K562 (cell line): ENCODE measurements at places on chromosomes 3 and 15.
A peak's percentile ranks its signal among the peaks of the same experiment; 100 is the strongest.

GRCh38 chr15:58549785-58550074 is 117.9 kb downstream of the LIPC start:
- DNase-seq: no peak

- no peak for DNase-seq
Measured at GRCh38 chr3:123951522-123952447, 9.2 kb downstream of the CCDC14 start.

GRCh38 chr15:57816599-57816998 is 110.1 kb downstream of the POLR2M start:
- DNase-seq: no peak

GRCh38 chr3:44175070-44175469 is 66.6 kb upstream of the TOPAZ1 start:
- DNase-seq: no peak

DNA sequence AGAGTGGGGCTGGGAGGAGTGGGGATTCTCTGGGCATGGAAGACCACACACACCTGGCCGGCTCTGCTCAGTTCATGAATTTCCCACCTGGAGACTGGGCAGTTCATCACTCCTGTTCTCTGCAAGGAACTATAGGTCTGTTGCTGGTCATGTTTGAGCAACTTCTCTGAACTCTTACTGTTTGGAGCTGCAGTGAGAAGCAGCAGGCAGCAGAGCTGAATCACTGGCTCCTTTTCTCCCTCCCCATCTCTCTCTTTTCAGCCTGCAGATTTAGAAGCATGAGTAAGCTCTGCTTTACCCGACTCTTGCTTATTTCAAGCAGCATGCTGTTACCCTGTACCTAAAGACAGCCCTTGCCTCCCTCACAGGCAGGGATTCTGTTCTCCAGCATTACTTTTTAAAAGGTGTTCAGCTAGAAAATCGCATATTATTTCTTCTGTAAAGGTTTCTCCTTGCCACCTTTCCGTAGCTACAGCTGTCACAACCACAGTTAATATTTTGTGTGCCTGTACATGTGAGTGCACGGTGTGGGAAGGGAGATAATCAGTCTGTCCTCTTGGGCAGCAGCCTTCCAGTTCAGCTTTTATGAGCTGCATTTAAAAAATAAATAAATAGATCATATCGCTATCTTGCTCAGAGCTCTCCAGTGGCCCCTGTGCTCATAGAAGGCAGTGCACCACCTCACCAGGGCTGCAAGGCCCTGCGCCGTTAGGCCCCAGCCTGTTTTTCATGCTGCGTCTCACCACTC is 131.6 kb downstream of the CHCHD6 start:
- peak; percentile 32 for DNase-seq

DNA sequence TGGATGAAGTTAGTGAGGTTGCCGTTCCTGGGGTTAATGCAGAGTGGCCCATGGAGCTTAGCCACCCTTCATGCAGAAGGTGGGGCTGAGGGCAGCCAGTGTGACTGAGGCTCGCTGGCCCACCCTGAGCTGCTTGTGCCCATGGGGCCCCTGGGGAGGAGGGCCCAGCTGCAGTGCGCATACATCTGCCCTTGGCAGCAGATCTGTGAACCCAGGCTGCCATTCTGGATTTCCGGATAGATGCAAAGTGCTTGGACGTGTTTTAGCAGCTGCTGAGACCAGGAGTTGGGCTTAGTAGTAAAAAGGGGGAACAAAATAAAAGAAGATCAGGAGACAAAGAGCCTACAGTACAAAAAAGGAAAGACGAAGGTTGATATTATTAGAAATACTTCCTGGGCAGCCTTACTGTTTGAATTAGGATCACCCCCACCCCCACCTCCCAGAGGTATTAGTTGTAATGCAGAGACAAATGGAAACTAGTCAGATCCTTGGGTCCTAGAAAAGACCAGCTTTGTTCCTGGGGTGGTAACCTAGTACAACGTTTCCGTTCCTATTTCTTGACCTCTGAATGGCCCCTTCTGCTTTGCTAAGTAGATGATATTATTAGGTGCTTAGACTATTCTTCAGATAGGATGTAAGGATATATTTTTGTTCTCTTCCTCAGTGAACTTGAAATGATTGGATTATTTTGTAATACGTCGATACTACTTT is 70.2 kb downstream of the IGF1R start:
- no peak for DNase-seq

- no peak for DNase-seq
Measured at GRCh38 chr3:50297384-50297775, 1.8 kb downstream of the HYAL3 start.

DNA sequence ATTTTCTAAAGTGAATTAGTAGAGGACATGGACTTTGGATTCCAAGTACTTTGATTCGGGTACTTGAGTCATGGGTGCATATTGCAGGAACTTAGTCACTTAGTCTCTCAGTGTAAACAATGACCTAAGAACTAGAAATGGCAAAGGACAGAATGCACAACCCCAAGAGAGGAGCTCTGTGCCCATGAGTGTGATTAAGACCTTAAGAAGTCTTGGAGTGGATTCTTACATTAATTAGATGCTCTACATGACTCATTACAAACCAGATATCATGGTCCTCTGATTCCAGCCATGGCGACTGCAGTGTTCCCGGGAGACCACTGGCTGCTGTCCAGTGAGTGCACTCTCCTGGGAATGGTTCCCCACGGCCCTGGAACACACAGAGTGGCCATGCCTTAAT is 251.5 kb downstream of the GABRG3 start:
- no peak for DNase-seq

DNA sequence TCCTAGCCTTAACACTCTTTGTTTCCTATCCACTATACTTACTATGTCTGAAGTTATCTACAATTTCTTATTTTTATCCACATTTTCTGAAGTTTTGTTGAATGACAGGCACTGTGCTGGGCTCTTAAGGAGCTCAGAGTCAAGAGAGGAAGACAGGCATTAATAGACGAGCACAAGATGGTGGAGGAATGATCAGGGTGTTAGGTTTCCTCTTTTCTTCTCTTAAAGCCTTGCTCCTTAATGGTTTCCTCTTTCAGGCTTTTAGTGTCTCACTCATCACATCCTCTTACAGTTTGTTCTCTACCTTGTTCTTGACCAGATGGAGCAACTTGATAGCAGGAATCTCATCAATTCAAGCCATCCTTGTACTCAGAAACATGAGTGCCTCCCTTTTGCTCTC is 52.9 kb upstream of the BCL6 start:
- no peak for DNase-seq

DNA sequence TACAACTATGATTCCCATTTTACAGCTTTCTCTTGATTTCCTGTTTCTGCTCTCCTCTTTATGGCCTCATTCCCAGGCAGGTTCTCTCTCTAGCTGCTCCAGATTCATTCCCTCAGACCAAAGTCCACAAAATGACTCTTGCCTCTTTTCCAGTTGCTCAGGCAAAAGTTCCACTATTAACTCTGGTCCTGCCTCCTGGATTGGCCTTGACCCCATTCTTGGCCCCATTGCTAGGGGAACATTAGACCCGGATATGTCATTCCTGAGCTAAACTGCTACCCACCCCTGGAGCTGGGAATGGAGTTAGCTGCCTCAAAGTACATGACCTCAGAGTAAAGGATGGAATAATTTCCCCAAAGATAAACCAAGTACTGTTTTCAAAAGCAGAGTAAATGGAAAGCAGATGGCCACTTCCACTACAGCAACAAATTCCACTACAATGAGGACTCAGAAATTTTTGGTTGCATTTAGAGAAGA is 73.0 kb upstream of the GAP43 start:
- no peak for DNase-seq

GRCh38 chr3:137772214-137772955 is 8.3 kb downstream of the SOX14 start:
- no peak for DNase-seq

GRCh38 chr3:140505213-140505612 is 172.7 kb upstream of the TRIM42 start:
- DNase-seq: no peak

- no peak for DNase-seq
Measured at GRCh38 chr3:55000546-55000945, 72.7 kb upstream of the LRTM1 start.

- no peak for DNase-seq
Measured at GRCh38 chr3:97871801-97872524, 50.2 kb downstream of the CRYBG3 start.

- DNase-seq: no peak
Measured at GRCh38 chr3:73556520-73557372, 68.0 kb downstream of the PDZRN3 start.

DNA sequence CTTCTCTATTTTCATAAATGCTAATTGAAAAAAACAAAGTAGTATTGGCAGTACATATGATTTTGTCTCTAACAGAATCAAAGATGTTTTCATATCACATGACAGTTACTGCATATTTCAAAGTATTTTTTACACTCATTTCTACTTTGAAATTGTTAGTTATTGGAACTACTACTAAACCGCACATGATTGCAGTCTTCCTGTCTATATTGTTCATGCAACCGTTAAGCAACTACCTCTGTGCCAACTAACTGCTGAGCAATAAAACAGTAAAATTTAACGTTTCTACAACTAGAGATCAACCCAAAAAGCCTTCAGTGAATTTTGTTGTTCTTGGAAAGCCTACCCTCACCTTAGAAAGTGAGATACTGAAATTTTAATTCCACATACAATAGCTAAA is 64.2 kb downstream of the DMXL2 start:
- DNase-seq: no peak

DNA sequence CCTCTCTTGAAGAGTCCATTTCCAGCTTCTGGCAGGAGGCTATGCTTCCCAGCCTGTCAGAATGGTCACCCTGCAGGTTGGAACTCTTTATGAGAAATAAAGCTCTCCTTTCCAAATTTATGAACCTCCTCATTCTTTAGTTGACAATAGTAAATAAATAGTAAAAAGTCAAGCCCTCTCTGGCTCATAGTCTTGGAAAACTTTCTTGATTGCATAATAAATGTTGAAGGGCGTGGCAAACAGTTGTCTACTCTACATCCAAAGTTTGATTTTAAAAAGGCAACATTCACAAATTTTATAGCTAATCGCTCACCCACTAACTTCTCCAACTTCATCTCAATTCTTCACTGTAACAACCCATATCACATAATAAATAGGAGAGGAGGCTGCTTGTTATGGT is 58.8 kb downstream of the MCF2L2 start:
- no peak for DNase-seq

GRCh38 chr15:62257996-62258521 is 93.0 kb upstream of the C2CD4B start:
- DNase-seq: no peak

GRCh38 chr3:27639271-27639670 is 82.9 kb downstream of the EOMES start:
- DNase-seq: no peak

- peak; percentile 20 for DNase-seq
Measured at GRCh38 chr15:45454814-45455213, 67.7 kb downstream of the SLC30A4 start.

DNA sequence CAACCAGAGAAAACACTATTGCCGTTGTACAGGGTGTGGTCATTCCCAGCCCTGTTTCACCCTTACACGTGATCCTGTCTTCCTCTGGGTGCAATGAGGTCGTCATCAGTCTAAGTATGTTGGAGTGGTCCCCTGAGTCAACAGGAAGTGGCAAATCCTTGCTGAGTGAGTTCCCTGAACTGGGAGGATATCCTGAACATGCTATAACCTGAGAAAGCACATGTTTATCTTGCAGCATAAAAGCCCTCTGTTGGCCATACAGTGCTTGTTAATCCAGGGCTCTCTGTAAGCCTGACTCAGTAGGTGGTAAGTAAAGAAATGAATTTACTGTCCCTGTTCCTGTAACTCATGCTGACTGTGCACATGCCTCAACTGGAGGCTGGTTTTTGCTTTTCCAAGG is 477.8 kb upstream of the RGMA start:
- no peak for DNase-seq

DNA sequence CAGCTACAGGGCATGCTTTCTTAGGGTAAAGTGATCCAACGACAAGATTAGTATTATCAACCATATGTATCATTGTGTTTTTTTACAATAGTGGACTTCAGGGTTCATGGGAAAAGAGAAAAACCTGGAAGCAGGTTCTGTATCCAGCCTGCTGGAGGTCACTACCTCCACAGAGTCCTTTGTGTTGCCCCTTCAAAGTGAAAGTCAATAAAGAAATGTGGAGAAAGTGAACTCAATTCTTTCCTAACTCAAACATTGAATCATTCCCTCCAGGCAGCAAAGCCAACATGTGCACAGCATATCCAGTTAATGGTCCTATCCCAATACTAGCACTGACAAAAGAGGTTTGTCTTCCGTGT is 45.4 kb downstream of the FGF7 start:
- no peak for DNase-seq

DNA sequence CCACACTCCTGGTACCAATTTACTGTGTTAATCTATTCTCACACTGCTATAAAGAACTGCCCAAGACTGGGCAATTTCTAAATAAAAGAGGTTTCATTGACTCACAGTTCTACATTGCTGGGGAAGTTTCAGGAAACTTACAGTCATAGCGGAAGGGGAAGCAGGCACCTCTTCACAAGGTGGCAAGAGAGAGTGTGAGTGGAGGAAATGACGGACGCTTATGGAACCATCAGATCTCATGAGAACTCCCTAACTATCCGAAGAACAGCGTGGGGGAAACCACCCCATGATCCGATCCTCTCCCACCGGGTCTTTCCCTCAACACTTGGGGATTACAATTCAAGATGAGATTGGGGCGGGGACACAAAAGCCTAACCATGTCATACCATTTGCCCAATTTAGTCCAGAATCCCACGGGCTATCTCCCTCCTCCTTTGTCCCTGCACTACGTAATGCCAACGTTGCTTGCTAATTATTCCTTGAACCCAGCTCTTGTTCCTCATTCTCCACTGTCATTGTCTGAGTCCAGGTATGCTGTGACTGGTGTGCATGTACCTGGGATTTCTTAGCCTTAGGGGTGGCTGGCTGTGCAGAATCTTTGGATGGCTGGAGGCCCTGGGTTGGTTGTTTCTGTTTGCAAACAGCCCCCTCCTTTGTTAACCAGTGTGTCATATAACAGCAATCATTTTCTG is 3.4 kb downstream of the PIGZ start:
- DNase-seq: no peak

GRCh38 chr3:86982883-86983282 is 8.1 kb downstream of the VGLL3 start:
- no peak for DNase-seq

- no peak for DNase-seq
Measured at GRCh38 chr15:48373821-48374451, 42.7 kb downstream of the DUT start.

DNA sequence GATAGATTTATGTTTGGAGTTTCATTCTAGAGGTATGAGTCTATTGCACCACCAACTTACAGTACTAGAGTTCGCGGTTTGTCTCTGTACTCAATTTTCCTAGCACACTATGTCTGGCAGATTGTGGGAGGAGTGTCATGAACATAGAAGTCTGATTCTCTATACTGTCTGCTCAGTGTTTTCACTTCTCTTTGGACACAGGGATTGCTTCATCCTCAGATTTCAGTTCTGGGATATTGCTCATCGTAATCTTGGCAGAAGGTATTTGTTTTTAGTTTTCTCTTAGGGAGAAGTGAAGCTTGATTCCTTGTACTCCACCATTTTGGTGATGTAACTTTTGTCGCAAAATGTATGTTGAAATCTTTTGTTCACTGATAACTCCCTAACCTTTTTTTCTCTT is 27.8 kb upstream of the AZI2 start:
- DNase-seq: no peak
